ENCODE measurements at places on chromosomes 3 and 15.

GRCh38 chr3:147924755-147925154 lies 515.6 kb downstream of the ZIC1 start:
- DNase-seq = no peak

DNA sequence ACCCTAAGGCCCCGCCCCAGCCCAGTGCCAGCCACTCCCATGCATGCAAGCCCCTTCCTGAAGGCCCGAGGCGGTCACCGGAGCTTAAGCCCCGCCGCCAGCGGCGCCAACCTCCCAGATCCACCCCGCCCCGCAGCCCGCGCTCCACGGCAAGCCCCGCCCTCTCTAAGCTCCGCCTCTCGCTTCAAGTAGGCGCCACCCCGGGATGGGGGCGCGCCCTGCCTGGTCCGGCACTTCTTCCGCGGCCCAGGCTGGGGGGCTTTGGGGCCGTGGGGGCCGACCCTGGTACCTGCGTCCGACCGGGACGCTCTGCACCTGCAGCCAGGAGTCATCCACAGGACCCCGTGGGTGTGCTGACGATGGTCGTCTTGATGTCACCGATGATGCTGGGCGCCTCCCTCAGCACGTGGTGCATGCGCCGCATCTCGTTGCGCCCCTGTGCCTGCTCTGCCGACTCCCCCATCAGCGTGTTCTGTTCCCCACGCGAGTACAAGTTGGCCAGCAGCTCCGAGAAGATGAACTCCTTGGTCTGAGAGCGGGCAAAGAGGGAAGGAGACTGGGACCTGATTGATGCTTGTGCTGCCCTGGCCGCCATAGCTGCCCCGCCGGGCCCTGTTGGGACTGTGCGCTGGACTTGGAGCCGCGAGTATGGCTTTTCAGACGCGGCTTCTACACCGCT lies 26.1 kb upstream of the CSPG4 start:
- DNase-seq = peak; percentile 70

- DNase-seq = no peak
Measured at GRCh38 chr3:153129866-153130265, 32.2 kb upstream of the RAP2B start.

- no peak for DNase-seq
Measured at GRCh38 chr3:173639098-173639497, 241.6 kb downstream of the NLGN1 start.

DNA sequence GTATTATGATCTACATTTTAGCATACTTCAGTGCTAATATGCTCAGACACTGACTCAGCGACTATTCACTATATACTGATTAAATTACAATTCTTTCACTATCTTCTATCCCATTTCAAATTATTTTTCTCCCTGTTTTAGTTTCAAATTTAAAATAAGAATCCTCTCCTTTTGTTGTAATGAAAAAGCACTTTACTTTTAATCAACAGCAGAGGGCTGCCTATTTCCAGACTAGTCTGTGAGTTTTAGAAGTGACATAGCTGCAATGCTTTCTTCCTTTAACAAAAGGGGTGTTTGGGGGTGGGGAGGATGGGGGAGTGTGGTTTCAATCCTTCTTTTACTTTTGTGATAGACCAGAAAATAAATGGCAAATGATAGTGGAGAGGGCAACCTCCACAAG lies 2.4 kb downstream of the NEDD4 start:
- no peak for DNase-seq

DNA sequence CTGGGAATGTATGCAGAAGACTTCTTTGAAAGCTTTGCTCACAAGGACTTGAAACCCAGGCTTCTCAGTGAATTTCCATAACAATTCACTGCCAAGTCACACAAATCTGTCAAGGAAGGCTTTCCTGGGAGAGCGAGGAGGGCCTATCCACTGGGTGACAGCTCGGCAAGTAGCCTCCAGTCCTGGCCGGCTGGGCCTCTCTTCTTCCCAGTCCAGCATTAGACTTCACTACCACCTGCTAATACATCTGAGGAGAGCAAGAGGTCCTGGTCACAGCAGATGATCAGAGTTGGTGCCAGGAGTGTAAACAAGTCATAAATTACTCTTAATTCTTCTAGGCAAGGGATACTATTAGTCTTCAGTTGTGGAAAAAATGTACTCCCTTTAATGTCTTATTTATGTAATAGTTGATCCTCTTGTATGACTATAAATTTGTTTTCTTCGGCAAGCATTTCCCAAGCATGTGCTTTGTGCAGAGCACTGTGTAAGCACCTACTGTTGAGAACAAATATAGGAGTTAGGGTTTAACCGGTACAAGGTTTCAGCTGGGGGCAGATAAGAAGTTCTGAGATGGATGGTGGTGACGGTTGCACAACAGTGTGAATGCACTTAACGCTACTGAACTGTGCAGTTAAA lies 162.9 kb downstream of the VGLL4 start:
- peak; percentile 84 for DNase-seq

GRCh38 chr3:191393146-191393545 lies 62.8 kb upstream of the UTS2B start:
- no peak for DNase-seq

- no peak for DNase-seq
Measured at GRCh38 chr15:68301301-68301700, 23.8 kb downstream of the FEM1B start.

DNA sequence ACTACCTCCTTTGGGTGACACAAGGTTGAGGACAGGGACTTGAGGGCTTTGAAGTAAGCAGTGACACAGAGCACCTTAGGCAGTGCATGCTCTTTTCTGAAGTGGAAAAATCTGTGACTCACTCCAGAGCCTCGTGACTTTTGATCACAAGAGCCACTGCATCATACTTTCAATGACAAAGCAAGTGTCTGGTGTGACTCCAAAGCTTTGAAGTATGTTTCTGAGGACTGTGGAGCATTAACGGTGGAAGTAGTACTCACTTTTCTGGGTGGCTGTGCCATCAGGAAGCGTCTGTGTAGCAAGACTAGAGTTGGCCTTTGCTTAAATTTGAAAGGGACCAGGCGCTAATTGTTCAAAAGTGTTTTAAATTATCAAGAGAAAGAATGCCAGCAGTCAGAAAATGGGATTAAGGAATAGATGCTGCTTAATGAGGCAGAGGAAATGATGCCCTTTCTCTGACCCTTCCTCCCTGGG lies 210.7 kb upstream of the TRIM42 start:
- DNase-seq = no peak

DNA sequence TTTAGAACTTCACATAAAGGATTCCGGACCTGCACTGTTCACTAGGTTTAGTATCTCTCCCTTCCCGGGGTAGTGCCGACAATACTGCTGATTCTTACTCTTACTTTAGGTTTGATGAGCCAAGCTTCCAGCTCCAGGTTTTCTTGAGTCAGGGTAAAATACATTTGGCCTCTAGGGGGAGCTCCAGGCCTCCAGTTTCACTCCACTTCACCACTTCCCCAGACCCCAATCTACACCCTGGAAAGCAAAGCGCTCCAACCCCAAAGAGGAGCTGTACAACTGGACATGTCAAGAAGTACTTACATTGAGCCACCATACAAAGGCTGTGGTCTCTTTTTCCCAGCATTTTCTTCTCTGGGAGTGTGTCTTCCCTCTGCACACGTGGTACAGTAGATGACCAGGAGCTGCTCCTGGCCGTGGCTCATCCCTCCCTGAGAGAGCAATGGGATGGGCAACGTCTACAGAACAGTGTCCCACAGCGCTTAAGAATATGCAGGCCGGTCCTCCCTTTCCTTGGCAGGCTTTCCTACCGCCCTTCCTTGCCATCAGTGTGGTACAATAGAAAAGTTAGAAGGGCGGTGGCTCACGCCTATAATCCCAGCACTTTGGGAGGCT lies 93.9 kb upstream of the CCDC80 start:
- DNase-seq = peak; percentile 11

GRCh38 chr3:50173685-50174516 lies 17.5 kb upstream of the GNAT1 start:
- no peak for DNase-seq

- DNase-seq = no peak
Measured at GRCh38 chr3:134236505-134237170, 14.0 kb downstream of the RYK start.

DNA sequence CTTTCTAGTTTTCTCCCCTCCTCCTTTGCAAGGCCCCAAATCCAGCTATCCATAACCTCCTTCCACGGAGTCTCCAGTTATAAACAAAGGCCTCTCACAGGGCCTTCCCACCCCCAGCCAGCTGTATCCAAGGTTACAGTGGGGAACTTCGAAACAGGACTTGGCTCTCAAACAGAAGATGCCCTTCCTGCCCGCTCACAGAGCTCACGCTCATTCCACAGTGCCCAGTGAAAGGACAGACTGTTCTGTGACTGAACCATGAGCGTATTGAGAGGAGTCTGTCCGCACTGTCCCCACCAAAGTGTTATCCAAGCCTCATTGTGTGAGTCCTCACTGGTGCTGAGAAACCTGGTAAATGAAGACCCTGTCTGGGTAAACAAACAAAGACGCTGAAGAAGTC lies 35.4 kb downstream of the ARHGAP31 start:
- no peak for DNase-seq

- no peak for DNase-seq
Measured at GRCh38 chr3:140758791-140759444, 81.1 kb downstream of the TRIM42 start.

GRCh38 chr15:25543196-25543595 lies 104.4 kb upstream of the UBE3A start:
- DNase-seq = no peak

DNA sequence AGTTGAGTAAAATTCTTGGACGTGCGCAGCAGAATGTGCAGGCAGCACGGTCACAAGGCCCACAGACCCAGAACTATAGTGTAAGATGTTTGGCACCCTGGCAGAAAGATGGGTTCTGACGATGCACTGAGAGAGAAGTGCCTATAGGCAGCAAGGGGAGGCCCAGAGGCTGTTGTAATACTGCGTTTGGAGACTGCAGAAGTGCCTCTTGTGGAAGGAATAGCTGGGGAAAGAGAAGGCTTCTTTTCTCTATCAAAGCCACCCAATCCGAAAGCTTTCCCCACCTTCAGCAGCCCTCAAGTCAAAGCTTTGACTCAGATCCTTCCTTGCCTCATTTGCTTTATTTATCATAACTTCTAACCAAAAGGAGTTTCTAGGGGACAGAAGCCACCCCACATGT lies 5.2 kb upstream of the SIN3A start:
- no peak for DNase-seq

- no peak for DNase-seq
Measured at GRCh38 chr15:44779761-44780160, 43.4 kb downstream of the TRIM69 start.

- no peak for DNase-seq
Measured at GRCh38 chr3:180913581-180914404, 1.3 kb downstream of the FXR1 start.

- no peak for DNase-seq
Measured at GRCh38 chr3:67644827-67645226, 9.6 kb downstream of the SUCLG2 start.

- no peak for DNase-seq
Measured at GRCh38 chr15:83178869-83179325, 28.7 kb downstream of the HDGFL3 start.

DNA sequence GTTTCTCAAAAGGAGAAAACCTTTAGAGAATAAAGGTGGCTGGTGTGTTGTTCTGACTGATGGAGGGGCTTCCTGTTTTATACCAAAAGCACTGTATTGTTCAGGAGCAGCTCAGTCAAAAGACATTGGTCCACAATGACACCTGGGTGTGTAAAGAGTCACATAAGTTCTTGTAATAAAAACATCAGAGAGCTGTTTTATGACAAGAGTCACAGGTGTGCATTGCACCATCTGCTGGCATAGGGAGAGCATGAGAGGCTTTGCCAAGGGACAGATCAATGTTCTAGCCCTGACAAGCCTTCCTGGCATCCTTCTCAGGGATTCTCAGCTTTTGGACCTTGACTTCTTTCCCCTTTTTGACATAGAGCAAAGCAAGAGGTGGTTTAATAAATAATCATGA lies 20.4 kb downstream of the ARPP21 start:
- DNase-seq = peak; percentile 46

DNA sequence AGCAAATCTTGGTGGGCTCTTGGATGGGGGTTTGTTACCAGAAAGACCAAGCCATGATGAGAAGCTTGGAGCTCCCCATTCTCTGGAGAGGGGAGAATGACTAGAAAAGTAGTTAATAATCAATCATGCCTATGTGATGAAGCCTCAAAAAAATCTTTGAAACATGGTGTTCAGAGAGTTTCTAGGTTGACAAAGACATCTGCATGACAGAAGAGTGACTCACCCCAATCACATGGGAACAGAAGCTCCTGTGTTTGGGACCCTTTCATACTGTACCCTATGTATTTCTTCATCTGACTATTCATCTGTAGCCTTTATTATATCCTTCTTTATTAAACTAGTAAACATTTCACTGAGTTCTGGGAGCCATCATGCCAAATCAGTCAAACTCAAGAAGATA lies 87.4 kb downstream of the BCHE start:
- DNase-seq = no peak

DNA sequence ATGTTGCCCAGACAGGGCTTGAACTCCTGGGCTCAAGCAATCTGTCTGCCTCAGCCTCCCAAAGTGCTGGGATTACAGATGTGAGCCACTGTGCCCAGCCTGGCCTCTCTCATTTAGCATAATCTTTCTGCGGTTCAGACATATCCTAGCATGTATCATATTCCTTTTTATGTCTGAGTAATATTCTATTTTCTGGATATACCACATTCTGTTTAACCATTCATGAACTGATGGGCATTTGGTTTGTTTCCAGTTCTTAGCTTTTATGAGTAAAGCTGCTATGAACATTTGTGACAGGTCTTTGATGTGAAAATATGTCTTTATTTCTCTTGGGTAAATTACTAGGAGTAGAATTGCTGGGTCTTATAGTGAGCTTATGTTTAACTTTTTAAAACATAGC lies 23.5 kb downstream of the FAM81A start:
- DNase-seq = no peak

GRCh38 chr15:67021455-67021854 lies 43.9 kb upstream of the SMAD3 start:
- DNase-seq = no peak

DNA sequence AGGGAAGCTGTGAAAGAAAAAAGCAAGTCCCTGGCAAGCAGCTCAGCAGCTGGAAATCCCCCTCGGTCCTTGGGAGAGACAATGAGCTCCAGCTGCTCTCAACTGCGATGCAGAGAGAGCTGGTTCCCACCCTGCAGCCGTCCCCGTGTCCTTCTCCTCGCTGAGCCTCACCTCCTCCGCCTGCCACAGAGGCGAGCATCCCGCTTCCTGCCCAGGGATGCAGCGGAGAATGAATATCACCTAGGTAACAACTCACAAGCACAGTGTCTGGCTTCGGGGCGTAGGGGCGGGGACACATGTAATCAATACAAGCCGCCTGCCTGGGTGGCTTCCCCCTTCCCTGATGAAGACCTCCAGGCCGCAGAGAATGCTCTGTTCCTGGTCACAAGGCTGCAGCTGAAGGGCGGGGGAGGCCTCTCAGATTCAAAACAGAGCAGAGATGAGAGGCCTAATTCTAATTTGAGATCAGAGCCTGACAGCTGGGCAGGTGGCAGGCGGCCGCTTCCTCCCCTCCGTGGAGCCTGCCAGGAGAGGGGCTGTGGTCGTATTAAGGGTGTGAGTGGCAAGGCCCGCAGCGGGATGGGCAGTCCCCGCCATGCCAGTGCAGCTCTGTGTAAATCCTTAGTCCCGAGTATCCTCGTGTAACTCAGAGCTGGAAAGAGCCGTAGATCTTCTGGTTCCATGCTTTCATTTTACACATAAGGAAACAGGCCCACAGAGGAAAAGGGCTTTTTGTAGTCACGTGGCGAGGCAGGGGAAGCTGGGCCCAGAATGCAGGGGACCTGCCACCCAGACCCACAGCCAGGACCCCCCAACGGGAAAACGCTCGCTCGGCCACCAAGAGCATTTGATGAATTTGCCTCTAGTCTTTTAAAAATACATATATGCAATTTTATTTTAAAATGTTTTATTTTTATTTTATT lies 24.3 kb downstream of the ZDHHC19 start:
- peak; percentile 55 for DNase-seq

Measured in NCI-H510A treated with DMSO at 0.1 percent for 48 hours (cell line).